Right lung (tissue), 10 donors: ENCODE measurements at places on chromosomes 12 and 14. TPM values are rescaled to one million over a fixed set of nuclear protein-coding genes. Genes with fewer than 3 reads are reported as not detected.

The PMCH gene
- polyA plus RNA-seq: not detected

The SCNN1A gene
- polyA plus RNA-seq: 2.8 TPM

The DENND5B gene
- 8.6 TPM for polyA plus RNA-seq

The SLC5A8 gene
- polyA plus RNA-seq: 0.16 TPM

The ASCL1 gene
- 5.6 TPM for polyA plus RNA-seq

The MEG3 gene
- 387 TPM for polyA plus RNA-seq

The SLCO1A2 gene
- 0.22 TPM for polyA plus RNA-seq

- DNase-seq: peak; percentile 22
Observed at GRCh38 chr12:96136161-96136560, 58.0 kb upstream of the ELK3 start.

- no peak for DNase-seq
Observed at GRCh38 chr12:113241191-113242025, 20.1 kb downstream of the TPCN1 start.

DNA sequence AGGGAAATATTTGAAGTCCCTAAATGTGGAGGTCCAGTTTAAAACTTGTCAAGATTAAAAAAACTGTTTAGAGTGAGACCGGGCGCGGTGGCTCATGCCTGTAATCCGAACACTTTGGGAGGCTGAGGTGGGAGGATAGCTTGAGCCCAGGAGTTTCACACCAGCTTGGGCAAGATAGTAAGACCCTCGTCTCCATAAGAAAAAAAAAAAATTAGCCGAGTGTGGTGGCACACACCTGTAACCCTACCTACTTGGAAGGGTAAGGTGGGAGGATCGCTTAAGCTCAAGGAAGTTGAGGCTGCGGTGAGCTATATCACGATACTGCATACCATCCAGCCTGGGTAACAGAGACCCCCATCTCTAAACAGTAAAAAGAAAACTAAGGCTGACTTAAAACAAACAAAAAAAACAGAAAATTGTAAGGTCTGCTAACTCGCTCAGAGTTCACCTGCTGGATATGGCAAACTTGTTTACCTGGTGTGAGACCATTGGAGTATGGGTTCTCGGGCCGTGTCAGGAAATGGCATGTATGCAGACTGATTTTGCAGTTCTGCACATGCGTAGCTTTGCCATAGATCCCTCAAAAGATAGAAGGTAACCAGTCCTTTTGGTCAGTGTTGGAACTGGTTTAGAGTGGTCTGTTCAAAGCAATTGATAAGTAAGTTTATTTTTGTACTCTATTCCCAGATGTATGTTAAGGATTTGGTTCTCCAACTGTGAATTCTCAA, 2.1 kb downstream of the RNF10 start:
- DNase-seq: no peak

GRCh38 chr12:3117591-3118015, 40.4 kb downstream of the TSPAN9 start:
- no peak for DNase-seq

GRCh38 chr14:55301437-55302121, 30.4 kb downstream of the FBXO34 start:
- no peak for DNase-seq

DNA sequence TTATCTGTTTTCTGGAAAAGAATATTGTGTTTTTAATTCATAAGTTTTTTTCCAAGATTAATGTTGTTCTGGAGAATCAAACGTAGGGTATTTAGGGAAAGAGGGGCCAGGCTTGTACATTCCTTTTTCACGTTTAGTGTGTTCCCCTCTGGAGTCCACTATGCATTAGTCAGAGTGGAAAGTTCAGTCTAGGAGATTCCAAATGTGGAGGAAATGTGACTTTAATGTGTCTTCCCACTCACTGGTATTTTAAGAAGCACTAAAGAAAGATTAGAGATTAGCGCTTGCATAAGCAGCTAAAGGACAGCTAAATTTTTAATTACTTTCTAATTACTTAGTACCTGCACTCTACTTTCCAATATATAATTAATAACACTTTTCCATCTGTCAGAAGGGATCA, 4.4 kb upstream of the PDE6H start:
- no peak for DNase-seq

DNA sequence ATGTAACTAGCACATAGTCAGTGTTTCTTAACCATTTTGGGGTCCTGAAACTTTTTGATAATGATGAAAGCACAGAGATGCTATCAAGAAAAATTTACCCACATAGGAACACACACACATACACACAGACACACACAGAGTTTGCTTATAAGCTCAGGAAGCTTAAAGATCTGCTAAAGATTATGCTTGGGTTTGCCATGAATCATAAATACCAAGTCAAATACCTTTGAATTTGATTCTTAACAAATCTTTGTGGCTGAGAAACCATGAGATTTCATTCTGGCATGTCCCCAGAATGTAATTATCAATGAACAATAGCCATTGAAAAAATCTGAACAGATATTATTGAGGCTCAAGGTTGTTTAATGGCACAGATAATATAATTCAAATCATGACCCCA, 89.2 kb downstream of the NTS start:
- DNase-seq: no peak

GRCh38 chr12:9669019-9669326, 540 bp upstream of the CLEC2D start:
- DNase-seq: no peak

- no peak for DNase-seq
Observed at GRCh38 chr14:55458800-55459515, 18.5 kb upstream of the TBPL2 start.

- DNase-seq: no peak
Observed at GRCh38 chr12:87280893-87281292, 748.3 kb downstream of the C12orf50 start.

DNA sequence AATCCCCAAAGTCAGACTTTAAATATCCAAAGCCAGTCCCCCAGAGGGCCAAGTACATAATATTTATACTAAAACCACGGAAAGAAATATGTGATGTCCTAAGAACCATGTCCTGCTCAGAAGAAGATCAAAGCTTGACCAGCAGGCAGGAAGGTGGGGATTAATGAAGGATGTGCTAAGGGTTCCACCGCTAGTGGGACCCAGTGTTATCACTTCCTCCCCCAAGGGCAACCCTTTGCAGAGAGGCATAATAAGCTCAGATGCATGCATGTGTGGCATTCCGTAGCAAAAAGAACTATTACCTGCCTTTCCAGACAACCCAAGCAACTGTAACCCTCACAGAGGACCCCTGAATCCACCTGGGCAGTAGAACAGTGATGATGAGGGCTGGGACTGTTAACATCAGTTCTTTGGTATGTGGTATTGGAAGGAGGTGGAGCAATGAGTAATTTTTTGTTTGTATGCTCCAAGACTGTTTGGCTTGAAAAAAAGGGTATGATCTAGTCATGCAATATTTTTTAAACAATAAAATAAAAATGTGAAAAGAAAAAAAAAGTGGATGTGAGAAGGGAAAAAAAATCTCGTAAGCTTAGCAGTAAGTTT, 71.7 kb upstream of the ETV6 start:
- no peak for DNase-seq

GRCh38 chr14:58584383-58584782, 53.4 kb upstream of the DACT1 start:
- no peak for DNase-seq

DNA sequence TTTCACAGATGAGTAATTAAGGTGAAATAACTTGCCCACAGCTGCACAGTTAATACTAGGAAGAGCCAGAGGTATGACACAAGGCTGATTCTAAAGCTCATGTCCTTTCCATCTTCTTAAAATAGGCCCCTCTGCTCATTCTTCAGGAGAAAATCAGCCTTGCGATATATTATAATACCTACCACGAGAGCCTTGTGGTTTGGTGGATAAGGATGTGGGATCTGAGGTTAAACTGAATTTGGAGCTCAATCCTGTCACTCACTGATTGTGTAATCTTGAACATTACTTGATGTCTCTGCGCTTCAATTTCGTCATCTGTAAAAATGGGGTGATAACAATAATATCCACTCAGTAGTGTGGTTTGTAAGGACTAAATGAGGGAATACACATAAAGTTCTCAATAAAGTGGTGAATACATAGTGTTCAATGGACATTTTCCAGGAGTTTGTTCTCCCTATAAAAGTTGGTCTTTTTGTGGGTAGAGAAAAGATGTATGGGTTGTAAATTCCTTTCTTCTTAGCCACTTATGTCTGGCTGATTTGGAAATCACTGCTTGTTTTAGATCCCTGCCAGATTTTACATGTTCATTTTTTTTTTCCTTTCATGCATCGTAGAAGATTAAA, 25.1 kb upstream of the ATP2B1 start:
- no peak for DNase-seq

GRCh38 chr14:50360093-50360492, 36.6 kb downstream of the CDKL1 start:
- DNase-seq: no peak
